HS-5 (cell line): ENCODE measurements at places on chromosomes 3 and 15.

DNA sequence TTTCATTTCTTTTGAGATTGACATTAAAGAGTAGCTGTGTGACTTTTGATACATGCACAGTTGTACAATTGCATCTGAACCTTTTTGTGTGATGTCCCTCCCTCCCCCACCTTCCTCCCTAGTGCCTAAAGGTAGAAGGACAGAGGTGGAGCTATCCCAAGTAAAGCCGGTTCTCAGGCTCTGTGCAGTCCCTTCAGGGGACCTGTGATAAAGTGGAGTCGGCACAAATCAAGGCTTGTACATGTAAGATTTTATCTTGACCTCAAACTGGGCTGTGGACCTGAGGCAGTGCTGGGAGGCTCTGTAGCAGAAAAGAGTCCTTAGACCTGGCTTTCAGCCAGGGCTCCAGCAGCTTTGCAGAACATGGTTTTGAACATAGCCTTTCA, 55.5 kb upstream of the CMTM7 start:
- no peak for DNase-seq

DNA sequence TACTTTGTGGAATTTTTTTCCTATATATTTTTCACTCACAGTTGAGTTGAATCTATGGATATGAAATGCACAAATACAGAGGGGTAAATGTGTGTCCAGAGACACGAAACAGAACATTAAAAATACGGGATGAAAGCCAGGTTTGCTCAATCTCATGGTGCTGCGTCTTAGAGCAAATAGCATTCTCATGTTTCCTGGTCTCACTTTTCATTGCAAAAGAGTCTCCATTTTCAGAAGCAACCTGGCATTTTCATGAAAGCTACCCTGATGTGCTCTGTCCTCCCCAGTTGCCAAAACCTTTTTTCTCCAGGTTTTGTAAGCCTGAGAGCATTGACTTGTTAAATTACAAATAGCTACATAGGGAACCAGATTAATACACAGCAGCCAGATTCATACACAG, 49.5 kb upstream of the MBNL1 start:
- no peak for DNase-seq

GRCh38 chr3:139528281-139528680, 11.3 kb downstream of the RBP1 start:
- no peak for DNase-seq

GRCh38 chr3:13408890-13409289, 11.2 kb downstream of the NUP210 start:
- DNase-seq: no peak

DNA sequence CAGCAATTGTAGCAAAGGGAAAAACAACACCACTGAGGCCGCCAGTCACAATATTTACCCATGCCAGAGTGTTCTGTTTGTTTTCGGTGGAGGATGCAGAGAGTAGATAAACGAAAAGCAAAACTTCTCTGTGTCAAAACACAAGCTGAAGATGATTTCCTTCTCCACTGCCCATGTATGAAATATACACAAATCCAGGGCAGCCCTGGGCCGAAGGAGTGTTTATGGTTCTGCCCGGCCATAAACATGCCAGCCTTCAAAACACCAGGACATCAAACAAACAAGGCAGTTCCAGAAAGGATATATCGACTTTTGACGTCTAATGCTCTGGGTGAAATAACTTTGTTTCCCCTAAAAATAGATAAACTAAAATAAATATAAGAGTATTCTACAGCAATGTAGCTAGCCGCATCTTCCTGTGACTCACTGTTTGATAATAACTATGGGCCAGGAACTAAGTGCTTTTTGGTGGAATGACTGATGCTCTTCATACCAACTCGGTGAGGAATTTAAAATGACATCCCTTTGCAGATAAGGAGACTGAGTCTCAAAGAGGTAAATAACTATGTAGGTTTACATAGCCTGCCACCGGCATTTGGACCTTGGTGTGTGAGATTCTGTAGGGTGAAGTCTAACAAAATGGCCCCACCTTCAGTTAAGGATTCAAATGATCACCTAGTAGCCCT, 82.8 kb downstream of the MAGI1 start:
- DNase-seq: peak; percentile 74

GRCh38 chr3:144187531-144188210, 216.0 kb downstream of the DIPK2A start:
- DNase-seq: no peak

- no peak for DNase-seq
These were observed 4.4 kb upstream of the CLEC3B start for GRCh38 chr3:45021524-45022297.

GRCh38 chr3:145971186-145971585, 189.8 kb downstream of the PLOD2 start:
- no peak for DNase-seq
